Activated T-cell treated with anti-CD3 and anti-CD28 coated beads, Interleukin-2, amount 50 U/mL, for 24 hours (primary cell): ENCODE measurements at places on chromosomes 12 and 14.

DNA sequence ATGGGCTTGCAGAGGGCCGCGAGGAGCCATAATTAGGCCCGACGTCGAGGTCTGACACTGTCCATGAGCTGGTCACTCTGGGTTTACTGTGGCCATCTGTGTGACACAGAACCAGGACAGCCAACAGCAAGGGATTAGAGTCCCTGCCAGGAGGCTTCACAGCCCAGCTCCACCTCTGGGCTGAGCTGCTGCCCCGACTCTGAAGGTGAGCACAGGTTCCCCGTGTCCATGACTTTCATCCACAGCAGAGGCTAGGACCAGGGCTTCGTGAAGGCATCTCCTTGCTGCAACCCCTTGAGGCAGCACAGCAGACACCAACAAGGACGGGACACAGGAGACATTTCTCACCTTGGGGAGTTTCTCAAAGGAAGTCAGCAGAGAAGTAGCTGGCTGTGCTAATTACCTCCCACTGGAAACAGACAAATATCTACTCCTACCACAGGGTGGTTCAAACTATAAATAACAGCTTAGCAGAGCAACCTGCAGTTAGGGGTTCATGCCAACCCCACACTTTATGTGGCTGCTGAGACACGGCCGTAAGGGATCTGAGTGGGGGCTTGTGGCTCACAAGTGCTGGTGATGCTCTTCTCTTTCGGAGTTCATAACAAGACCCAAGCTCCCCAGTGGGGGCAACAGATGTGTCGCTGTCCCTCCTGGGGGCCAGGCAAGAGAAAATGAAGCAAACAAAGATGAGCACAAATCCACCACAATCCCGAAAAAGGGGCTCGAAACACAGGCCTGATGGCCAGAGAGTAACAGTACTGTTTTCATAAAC is 29.2 kb downstream of the ZFYVE21 start:
- no peak for DNase-seq

- peak; percentile 57 for DNase-seq
Observed at GRCh38 chr14:70886421-70887206, 20.6 kb upstream of the PCNX1 start.

DNA sequence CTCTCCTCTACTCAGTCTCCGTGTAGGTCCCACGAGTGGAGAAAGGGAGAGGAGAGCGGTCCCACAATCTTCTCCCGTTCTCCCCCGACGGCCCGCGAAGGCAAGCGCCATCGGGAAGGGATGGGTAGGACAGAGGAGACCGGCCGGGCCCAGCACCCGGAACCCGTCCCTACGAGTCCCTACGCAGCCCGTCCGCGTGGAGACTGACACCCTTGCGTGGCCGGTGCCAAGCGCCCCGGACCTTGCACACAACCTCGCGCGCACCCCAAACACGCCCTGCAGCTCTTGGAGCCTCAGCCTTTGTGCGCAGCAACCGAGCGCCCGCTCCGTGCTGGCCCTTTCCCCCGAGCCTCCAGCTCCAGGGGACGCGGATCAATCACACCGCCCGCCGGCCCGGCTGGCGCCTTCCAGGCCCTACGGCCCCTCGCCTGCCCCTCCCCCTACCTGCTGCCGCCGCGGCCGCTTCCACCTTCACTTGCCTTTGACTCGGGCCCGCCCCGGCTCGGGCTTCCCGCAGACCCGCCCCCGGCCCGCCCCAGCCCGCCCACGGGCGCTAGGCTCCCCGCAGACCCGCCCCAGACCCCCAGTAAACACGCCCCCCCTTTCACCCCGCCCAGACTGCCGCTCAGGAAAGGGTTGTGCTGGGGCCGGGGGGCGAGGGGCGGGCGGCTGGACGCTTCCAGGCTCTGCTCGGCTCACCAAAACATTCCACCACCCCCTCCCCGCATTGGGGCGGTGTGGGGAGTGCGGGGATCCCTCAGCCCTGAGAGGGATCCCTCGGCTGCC is at the start of gene NDRG2:
Gene NDRG2, minus strand, starts transcription at position 477 of the 786 bp plus-strand sequence. CDS start 1,746 bp downstream, outside the sequence.
- DNase-seq: peak; percentile 75

- DNase-seq: no peak
Observed at GRCh38 chr14:68950111-68950510, 29.0 kb downstream of the ACTN1 start.

- no peak for DNase-seq
Observed at GRCh38 chr14:76510181-76510580, 134.2 kb downstream of the ESRRB start.

- no peak for DNase-seq
Observed at GRCh38 chr12:110501399-110501751, 536 bp downstream of the VPS29 start.

DNA sequence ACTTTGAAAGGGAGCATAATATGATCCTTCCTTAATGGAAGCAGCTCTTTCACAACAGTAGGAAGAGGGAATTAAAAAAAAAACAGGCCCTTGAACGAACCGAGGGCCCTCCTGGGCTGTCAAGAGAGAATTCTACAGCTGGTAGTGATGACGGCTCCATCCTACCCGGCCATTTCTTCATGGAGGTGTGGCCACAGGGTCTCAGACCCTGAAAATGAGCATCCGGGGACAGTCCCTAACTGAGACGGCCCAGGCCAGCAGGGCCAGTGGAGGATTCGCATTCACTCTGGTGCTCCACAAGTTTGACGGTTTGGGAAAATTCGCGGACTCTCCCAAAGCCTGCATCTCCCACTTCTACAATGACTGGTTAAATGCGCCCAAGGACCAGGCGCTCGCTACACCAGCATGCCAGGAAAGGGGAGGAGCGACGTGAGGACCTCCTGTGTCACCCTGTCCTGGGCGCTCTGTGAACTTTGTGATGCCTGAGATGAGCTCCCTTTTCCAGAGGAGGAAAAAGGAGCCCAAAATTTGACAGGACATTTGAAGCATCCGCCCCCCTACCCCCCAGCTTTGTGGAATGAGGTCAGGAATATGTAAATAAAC is 66.8 kb downstream of the BCL11B start:
- no peak for DNase-seq

GRCh38 chr12:65828711-65829339 is 4.5 kb downstream of the HMGA2 start:
- no peak for DNase-seq

- no peak for DNase-seq
Observed at GRCh38 chr12:9032202-9032964, 43.0 kb downstream of the KLRG1 start.

DNA sequence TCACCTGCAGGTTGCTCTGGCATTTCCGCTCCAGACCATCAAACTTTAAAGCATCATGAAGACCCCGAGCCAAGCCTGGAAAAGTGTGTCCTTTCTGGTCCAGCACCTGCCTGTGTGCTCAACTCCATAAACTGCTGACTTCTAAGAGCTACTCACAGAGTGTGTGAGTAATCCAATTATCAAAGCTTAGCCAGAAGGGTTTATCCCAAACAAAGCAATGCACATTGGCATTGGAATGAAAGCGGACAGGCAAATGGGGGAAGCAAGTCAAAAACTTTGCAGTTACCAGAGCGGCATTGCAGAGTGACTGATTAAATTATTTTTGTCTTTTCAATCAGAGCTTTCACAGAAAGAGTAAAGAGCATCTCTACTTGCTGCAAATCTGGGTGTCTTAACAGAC is 1262.4 kb upstream of the SEL1L start:
- DNase-seq: no peak

- no peak for DNase-seq
Observed at GRCh38 chr14:95547626-95548327, 12.9 kb downstream of the GLRX5 start.

- no peak for DNase-seq
Observed at GRCh38 chr12:96263449-96263902, 69.3 kb downstream of the ELK3 start.

DNA sequence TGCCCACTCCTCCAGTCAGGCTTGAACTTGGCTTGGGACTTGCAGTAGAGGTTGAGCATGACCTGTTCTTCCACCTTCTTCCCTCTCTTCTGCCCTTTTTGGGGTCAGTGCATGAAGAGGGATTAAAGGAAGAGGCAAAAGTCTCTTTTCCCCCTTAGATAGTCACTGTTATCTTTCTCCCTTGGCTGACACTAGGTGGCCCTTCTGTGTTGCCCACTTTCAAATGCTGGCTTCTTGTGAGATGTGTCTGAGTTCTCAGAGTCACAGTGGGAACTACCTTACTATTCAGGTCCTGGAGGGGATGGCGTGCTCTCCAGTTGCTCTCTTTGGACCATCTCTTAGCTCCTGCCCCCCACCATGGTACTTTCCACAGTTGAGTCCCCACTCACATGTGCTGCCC is 73.6 kb downstream of the GPR65 start:
- DNase-seq: no peak

DNA sequence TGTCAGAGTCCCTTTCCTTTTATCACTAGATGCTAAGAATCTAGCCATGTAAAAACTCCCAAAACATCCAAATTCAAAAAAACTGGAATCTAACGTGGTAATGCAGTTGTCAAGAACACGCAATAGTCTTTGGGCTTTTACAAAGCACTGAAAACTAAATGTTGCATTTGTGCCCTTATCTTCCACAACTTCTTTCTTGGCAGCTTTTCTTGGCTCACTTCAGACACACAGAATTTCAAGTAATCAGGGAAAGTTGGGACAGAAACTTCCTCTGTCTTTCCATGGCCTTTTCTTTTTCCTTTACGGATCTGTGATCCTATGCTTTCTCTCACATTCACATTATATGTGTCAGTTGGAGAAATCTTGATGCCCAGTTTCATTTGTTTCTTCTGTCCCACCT is 136.0 kb downstream of the CRADD start:
- DNase-seq: no peak

DNA sequence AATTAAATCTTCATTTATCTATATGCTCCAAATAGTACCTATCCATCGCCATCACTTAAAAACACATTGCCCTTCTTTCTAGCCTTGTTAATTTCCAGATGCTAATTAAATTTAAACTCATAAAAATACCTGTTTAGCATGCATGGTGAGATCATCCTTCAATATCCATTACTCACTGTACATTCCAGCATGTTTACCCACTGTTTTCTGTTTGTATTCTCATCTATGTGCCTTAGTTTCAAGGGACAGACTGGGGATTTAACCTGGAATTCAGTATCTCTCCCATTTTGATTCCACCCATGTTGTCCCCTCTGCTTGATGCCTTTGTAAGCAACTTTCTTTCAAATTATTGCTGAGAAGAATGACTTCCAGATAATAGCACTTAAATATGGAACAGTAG is 208.0 kb downstream of the SPTSSA start:
- DNase-seq: no peak

DNA sequence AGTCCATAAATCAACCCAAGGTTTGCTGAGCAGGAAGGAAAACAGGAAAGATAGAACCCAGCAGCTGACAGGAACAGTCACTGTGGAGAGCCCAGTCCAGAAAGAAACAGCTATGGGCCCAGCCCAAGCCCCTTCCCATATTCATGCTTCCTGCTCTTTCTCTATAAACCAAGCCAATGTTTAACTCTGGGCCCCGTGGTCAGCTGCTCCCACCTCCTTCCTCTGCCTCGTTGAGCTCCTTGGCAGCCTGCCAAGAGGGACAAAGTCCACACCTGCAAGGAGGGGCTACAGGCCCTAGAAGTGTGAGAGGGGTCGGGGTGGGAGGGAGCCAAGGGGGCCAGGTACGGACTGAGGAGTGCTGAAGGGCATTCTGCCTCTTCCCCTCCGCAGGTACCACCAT is 10.0 kb downstream of the SLC6A13 start:
- DNase-seq: no peak

GRCh38 chr14:100446572-100446971 is 123.4 kb downstream of the SLC25A47 start:
- DNase-seq: no peak

DNA sequence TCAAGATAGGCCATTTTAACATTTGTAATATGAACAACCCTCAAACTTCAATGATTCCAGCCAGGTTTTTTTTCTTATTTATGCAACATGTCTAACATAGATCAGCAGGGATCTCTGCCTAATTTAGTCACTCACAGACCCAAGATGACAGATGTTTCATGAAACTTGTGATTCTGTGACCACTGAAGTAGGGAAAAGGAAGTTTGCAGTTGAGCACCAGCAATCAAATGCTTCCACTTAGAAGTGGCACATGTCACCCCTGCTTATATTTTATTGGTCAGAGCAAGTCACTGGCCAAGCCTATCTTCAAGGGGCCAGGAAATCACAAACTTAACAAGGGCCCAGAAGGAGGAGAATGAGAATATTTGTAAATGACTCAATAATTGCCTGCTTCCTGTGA is 150.6 kb downstream of the BCAT1 start:
- no peak for DNase-seq

DNA sequence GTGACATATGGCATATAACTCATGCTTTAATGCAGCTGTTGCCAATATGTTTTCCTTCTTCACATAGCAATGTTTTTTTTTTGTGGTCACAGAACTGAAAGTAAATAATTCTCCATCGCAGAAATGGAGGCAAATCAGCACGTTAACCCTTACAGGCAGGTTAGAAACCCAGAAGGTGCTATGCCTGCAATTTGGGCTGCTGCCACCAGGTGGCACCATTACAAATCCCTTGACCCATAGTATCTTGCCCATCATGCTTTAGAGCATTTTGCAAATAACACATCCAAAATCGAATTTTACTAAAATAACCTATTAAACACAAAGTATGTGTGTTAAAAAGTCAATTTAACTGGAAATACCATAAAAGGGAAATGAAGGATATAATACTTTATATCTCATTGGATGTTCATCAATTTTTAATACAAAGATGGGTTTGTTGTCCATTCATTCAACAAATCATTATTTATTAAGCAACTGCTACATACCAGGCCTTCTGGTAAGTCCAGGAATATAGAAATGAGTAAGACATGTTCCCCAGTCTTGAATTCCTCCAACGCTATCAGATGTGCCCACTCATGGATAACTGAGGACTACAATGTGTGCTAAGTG is 340.1 kb downstream of the GLT1D1 start:
- DNase-seq: peak; percentile 30

DNA sequence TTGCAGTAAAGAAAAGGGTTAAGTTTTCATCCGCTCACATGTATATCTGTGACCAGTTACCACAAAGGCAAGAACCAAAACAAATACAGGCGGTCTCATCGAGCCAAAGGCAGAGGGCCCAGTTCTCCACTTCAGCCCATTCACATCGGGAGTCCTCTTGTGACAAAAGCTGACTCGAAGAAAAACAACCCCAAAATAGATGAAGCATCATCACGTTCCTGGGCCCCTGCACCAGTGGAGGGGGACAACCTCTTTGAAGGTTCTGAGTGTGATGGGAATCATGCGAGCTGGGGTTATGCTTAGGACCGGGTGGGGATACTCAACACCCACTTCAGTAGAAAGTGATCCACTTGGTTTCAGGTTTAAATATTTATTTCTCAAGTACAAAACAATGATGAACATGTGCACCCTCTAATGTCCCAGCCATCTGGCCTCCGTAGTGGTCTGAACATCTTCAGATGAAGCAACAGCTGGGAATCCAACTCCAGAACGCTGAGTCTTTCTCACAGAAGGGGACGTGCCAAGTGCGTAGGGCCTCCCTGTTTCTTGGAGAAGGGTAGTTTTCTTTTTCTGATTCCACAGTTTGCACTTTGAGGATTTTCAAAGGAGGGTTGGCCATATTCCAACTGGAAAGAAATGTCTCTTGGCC is 8.4 kb downstream of the GSC start:
- DNase-seq: no peak

- no peak for DNase-seq
Observed at GRCh38 chr12:48862760-48863159, 2.9 kb downstream of the RND1 start.

GRCh38 chr12:53616950-53617349 is 9.2 kb downstream of the ATF7 start:
- no peak for DNase-seq

GRCh38 chr12:57280211-57281062 is 29.4 kb upstream of the STAC3 start:
- DNase-seq: peak; percentile 77

- DNase-seq: no peak
Observed at GRCh38 chr12:92719674-92720073, 16.9 kb downstream of the PLEKHG7 start.

- no peak for DNase-seq
Observed at GRCh38 chr14:85895603-85896002, 365.7 kb downstream of the FLRT2 start.

GRCh38 chr14:26163761-26164160 is 434.1 kb downstream of the NOVA1 start:
- DNase-seq: no peak
